Left hindlimb (tissue), 1 donor: ENCODE measurements at places on chromosomes 1 and 21.

- no peak for DNase-seq
Measured at GRCh38 chr1:28830814-28831213, 18.8 kb downstream of the OPRD1 start.

GRCh38 chr21:26225046-26225445, 54.5 kb upstream of the APP start:
- DNase-seq, result no peak

GRCh38 chr1:112375701-112376100, 20.3 kb upstream of the CTTNBP2NL start:
- DNase-seq, result no peak

GRCh38 chr1:185561629-185562028, 172.6 kb upstream of the HMCN1 start:
- DNase-seq, result no peak

DNA sequence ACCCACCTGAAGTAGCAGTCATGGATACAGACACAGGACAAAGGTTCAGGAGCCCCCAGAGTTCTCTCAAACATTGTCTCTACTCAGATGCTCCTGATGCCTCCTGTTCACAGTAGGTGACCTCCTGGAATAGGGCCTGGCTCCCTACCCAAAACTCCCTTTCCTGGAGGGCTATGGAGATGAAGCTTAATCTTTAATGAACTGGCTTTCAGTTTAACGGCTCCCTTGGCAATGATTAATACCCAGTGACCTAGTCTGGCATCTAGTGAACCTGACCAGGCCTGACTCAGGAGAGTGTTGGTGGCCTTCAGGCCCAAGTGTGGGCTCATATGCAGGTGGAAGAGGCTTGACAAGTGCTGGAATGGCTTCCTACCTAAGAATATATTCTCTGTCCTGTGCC, 65.2 kb upstream of the TRABD2B start:
- no peak for DNase-seq

DNA sequence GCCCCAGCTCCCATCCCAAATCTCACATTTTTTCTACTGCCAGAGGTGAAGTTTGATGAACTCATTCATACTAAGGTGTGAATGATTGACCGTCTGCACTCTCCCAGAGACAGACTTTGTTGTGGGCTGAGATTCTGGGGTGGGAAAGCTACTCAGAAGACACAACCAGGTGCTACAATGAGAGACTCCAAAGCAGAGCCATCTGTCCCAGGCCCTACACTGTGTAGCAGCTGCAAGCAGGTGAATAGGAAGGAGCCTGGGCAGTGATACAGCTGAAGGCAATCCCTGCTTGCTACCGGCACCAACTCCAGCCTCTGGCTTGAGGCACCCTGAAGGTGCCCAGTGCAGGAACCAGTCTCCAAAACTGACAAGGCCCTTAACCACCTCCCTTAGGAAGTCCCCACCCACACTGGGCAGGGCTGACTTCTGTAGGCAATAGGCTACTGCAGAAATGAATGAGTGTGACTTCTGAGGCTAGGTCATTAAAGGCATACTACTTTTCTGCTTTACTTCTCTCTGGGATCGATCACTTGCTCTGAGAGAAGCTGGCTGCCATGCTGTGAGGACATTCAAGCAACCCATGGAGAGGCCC, 79.7 kb upstream of the RUNX3 start:
- no peak for DNase-seq

GRCh38 chr1:243293941-243294722, 38.3 kb downstream of the SDCCAG8 start:
- DNase-seq, result no peak

DNA sequence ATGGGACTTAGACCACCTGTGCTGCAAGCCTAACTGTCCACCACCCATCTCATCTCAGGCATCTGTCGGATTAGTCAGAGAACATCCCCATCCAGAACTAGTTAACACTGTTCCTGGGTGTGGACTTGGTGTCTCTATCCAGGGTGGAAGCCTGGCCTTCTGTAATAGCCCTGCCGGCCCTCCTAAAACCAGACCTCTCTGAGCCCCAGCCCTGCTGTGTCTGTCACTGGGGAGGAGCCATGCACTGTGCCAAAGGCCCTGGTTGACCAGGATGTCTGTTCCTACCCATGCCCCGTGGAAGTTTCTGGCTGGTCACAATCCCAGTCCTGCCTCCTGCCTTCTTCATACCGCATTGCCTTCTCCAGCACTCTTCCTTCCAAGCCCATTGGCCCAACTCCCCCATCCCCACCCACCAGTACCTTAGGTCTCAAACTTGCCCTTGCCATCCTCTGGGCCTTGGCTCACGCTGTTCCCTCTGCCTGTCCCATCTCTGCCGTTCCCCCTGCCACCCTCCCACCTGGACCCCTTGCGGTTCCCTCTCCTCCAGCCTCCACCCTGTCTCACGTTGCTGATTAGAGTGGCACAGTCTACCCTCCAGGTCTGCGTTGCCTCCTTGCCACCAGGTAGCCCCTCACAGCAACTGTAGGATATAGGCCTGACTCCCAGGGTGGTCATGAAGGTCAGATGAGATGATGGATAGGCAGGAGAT, 105.6 kb downstream of the EPHB2 start:
- no peak for DNase-seq

DNA sequence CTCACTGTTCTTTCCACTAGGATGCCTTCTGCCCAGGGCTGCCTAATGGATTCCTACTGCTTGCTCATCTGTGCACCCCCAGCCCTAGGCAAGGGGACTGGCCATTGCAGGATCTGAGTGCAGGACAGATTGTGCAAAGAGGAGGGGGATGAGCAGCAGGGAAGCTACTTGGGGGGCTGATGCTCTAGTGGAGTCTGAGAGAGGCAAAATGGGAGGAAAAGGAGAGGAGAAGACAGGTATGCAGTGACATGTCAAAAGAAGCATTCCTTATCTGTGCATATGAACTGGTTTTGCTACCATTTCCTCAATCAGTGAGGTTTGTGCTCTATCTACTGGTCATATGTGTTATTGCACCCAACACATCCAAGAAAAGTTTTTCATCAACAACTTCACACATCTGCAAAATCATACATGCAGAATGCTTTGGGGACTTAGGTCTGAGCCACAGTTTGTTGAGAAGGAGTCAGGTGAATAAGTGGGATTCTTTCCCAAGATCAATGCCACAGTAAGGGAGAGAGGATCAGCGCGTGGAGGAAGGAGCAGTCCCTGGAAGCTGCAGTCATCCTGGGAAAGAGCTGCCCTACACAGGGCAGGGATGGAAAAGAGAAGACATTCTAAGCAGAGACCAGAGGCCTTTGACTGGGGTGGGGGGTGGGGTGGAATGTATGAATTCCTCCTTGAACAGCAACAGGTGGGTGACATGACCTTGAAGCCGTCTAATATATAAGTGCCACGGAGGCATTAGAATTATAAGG, 14.4 kb downstream of the SLC5A9 start:
- no peak for DNase-seq

- DNase-seq, result no peak
Measured at GRCh38 chr1:78884685-78885452, 121.7 kb downstream of the ADGRL4 start.

DNA sequence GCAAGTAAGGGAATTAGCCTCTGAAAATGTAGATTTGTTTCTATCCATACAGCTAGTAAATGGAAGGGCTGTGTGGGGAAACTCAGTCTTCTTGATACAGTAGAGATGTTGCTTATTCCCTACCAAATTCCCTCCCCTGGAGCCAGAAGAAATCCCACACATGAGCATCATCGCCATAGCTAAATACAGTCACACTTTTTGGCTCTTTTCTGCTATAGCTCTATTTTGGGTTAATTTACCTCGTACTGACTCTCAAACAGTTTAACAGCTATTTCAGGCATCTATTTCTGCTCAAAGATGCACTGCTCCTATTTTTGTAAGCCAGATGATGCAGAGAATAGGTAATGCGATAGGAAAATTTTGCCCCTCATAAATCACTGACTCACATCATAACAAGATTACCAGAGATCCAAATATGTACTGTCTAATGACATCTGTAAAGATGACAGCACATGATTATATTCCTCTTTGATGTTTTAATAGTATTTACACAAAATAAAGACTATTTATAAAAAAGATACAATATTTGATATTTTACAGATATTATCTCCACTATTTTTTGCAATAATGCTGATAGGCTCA, 58.6 kb downstream of the XCL1 start:
- DNase-seq, result no peak

GRCh38 chr1:178092878-178093493, 918 bp upstream of the RASAL2 start:
- no peak for DNase-seq

DNA sequence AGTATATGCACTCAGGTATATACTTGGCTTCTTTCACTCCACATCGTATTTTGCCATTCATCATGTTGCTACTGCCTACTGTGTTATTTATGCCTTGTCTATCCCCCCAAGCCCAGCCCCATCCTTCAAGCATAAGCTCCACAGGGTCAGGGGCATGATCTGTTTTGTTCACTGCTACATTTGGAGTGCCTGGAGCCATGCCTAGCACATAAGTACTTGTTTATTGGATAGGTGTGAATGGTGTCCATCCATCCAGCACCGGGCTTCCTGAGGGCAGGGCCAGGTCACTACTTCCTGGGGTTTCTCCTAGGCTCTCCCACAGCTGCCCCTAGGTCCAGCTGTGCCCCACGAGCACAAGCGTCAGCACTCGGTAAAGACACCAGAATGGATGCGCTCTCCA, 289.0 kb upstream of the VAMP3 start:
- DNase-seq, result no peak

DNA sequence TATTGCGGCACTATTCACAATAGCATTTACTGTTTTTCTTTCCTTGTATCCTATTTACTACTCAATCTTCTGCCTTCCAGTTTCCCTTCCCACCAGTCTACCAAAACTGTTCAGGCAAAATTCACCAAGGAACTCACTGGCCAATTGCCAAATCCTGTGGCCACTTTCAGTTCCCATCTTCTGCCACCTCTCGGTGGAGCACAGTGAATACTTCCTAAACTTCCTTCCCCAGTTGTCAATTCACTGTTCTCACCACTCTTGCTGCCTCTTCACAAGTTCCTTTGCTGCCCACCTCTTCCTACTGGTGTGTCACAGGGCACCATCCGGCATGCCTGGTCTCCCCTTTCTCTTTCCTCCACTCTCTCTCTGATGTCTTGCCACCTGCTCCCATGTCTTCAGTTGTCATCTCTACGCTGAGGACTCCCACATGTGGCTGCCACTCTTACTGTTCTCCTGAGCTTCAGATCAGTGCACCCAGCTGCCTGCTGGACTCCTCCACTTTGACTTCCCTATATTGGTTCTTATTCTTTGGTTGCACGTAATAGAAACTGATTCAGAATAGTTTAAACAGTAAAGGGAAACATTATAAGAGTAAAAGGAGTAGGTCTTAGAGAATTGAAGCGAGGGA, 114.4 kb downstream of the PIK3R3 start:
- no peak for DNase-seq

DNA sequence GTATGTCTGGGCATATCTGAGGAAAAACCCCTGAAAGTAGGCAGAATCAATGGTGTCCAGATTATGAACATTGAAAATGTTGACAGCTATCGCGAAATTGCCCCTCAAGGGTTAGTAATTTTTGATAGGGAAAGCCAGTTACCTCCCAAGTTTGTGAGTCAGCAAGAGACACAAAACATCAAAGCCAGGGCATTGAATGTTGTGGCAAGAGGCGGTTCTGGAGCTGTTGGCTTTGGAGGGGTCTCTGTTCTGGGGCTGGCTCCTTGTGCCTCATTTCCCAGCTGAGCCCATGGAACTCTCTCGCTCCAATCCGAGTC, 10.6 kb upstream of the S100A11 start:
- no peak for DNase-seq

DNA sequence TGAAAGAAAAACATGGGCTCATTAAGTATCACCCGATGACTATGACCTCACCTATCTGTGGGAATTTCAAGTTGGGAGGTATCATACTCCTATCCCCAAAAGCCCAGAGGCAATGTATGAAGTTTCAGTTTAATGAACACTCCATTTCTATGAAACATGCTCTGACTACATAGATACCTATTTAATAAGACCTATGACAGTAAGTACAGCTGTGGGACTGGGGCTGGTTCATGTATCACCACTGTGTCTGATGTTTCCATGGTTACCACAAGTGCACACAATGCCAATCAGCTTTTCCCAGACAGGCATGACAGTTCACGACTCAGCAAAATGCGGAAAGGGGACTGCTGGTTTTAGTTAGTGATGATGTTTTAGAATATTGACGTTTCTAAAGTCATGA, 167.7 kb downstream of the SIPA1L2 start:
- no peak for DNase-seq

DNA sequence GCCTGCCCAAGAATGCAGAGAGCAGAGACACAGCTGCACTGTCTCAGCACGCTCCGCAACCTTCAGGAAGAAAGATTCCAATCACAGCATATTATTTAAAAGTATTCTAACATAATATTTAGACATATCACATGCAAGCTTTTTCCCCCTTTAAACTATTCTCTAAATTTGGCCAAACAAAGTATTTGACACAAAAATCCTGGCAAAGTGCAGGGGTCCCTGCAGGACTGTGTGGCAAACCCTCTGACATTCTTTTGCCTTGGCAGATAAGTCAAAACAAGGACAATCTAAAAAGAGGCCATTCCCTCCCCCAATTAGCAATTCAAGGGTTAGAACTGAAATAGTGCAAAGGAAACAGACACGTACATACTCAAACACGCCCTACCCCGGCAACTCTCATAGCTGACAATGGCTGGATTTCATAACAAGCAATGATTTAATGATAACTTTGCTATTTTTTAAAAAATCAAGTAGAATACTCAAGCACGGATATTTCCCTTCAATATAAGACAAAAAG, 225.3 kb downstream of the MRPL39 start:
- no peak for DNase-seq

GRCh38 chr1:158005224-158005623, 11.8 kb downstream of the KIRREL1 start:
- DNase-seq, result no peak

GRCh38 chr1:197763307-197763706, 12.0 kb downstream of the DENND1B start:
- no peak for DNase-seq

DNA sequence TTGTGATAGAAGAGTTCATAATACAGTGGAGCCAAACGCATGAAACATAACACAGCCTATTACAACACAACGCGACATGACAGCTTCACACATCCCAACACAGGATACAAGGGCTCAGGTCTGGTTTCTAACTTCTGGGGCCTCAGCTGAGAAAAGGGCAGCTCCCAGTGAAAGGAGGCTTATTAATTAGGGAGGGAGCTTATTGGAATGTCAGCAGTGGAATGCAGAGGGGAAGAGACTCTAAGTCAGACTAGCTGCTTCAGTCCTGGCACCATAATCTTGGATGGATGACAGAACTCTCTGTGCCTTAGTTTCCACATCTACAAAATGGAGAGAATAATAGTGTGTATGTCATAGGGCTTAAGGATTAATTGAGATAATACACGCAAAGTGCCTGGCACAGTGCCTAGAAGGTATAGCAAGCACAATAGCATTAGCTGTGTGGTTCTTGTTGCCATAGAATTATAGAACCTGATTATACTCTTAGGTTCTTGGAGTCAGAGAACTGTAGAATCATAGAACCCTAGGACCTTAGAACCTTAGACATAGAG, 22.7 kb upstream of the SLC2A1 start:
- DNase-seq, result no peak

GRCh38 chr1:212484701-212485570, 52.2 kb downstream of the NENF start:
- no peak for DNase-seq

GRCh38 chr1:14404862-14405301, 193.6 kb upstream of the KAZN start:
- no peak for DNase-seq
